ENCODE measurements at places on chromosomes 6 and 20.

DNA sequence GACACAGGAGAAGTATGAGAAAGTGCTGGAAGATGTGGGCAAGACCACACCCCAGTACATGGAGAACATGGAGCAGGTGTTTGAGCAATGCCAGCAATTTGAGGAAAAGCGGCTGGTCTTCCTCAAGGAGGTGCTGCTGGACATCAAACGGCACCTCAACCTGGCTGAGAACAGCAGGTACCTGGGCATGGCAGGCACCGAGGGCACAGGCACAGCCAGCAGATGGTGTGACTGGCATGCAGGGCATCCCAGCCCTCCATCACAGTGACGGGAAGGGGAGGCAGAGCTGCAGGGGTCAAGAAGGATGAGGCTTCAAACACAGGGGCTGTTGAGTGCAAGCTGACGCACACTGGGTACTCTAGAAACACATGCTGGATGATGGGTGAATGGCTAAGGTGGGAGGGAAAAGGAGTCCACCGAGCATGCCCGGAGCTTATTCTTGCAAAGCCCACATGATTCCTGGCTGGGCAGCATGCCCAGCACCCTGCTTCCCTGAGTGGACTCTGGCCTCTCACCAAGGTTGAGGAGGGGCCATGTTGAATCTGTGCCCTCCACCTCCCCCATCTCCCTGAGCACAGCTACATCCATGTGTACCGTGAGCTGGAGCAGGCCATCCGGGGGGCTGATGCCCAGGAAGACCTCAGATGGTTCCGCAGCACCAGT is 26.3 kb downstream of the SPDEF start:
- no peak overlapping the region for H3K4me3 ChIP-seq
- H3K36me3 ChIP-seq: peaks cover 6% of the 10 kb centered on the region
- H3K27me3 ChIP-seq: no peaks in the 10 kb centered on the region
- H3K4me1 ChIP-seq: peaks cover 12% of the 10 kb centered on the region

- no peak for DNase-seq
- no peak overlapping the region for H3K4me3 ChIP-seq
- no peaks in the 10 kb centered on the region for H3K27me3 ChIP-seq
Measured at GRCh38 chr6:63883597-63883996, 248.0 kb downstream of the PHF3 start.

GRCh38 chr6:73722318-73723060 is 26.5 kb downstream of the CD109 start:
- no peak overlapping the region for H3K27ac ChIP-seq
- no peak for DNase-seq
- no peaks in the 10 kb centered on the region for H3K36me3 ChIP-seq
- H3K27me3 ChIP-seq: no peaks in the 10 kb centered on the region
- H3K4me1 ChIP-seq: no peaks in the 10 kb centered on the region

- no peak overlapping the region for H3K27ac ChIP-seq
- no peaks in the 10 kb centered on the region for H3K36me3 ChIP-seq
- H3K27me3 ChIP-seq: no peaks in the 10 kb centered on the region
- no peak overlapping the region for H3K4me3 ChIP-seq
Measured at GRCh38 chr6:72999995-73000394, 225.3 kb downstream of the KHDC1L start.

DNA sequence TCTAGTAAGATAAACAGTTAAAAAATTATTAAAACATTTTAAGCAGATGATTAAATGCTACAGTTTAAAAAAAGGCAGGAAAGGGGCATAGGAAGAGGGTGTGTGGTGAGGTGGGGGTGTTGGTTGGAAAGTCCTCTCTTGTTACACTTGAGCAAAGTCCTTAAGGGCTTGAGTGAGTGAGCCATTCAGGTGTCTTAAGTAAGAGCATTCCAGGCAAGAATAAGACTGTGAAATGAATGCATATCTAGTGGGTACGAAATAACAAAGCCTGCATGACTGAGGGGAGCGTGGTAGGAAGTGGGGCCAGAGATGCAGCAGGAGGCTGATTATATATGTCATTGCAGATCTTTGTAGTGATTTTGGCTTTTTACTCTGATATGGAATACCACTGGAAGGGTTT is 5.1 kb downstream of the CDKAL1 start:
- no peaks in the 10 kb centered on the region for H3K27me3 ChIP-seq
- H3K4me3 ChIP-seq: no peak overlapping the region
- H3K4me1 ChIP-seq: peaks cover 62% of the 10 kb centered on the region
- H3K36me3 ChIP-seq: peaks cover 25% of the 10 kb centered on the region
